Muscle of leg (tissue), 16 donors: ENCODE measurements at places on chromosomes 2 and 18.

GRCh38 chr2:5691985-5692529, at the start of gene SOX11:
Gene SOX11 (plus strand): TSS chr2:5692384. CDS start chr2:5692722, 338 bp downstream.
- peak; percentile 99 for DNase-seq

DNA sequence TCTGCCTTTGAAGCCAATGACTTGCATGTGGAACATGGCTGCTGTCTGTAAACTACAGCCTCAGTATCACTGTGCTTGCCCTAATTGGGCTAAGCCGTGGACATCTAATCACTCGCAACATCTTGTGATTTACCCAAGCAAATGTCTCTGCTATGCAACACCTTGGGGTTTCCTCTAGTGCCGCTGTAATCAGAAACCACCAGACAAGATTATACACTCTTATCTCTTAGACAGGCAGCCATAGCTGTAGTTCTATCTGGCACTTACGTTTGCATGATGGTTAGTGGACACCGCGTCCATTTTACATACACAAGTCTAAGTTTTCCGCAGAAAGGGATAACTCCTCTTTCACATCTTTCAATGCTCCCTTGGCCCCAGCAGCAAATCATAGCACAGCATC, 204.3 kb upstream of the CCDC68 start:
- no peak for DNase-seq

DNA sequence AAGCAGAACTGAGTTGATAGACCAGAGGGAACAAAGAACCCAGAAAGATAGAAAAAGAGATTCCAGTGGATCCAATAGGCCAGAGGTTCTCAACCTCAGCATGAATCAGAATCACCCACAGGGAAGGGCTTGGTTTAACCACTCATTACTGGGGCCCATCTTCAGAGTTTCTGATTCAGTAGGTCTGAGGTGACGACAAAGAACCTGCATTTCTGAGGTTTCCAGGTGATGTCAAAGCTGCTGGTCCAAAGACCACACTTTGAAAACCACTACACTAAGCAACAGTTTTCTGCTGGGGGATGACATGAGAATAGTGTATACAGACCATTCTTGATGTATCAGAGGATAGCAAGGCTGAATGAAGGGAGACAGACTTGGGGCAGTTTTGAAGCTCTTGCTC, 296.9 kb upstream of the STON1 start:
- DNase-seq, result no peak

DNA sequence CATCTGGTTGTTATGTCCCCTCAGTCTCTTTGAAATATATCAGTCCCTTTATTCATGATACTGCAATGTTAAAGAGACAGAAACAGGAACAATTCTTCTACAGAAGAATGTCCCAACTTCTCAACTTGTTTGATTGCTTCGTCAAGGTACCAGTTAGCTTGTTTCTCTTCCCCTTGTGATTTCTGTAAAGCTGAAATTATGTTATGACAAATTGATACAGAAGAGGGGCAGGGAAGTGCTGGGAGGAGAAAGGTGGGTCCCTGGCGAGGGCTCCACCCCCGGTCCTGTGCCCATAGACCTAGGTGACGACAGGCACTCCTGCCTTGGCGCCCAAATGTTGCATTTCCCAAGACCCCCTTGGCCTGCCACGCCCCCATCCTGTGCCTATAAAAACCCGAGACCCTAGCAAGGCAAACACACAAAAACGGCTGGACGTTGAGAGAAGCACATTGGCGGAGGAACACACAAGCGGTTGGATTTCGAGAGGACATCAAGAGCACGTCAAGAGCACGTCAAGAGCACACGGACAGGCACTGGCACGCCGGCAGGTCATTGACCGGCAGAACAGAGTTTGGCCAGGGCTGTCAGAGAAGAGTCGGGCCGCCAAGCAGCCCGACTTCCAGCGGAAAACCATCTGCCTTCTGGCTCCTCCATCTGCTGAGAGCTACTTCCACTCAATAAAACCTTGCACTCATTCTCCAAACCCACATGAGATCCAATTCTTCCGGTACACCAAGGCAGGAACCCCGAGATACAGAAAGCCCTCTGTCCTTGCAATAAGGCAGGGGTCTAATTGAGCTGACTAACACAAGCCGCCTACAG, 11.5 kb upstream of the RTN4 start:
- DNase-seq, result no peak

- peak; percentile 68 for DNase-seq
These were observed 57.8 kb upstream of the CYP26B1 start for GRCh38 chr2:72205504-72205881.

DNA sequence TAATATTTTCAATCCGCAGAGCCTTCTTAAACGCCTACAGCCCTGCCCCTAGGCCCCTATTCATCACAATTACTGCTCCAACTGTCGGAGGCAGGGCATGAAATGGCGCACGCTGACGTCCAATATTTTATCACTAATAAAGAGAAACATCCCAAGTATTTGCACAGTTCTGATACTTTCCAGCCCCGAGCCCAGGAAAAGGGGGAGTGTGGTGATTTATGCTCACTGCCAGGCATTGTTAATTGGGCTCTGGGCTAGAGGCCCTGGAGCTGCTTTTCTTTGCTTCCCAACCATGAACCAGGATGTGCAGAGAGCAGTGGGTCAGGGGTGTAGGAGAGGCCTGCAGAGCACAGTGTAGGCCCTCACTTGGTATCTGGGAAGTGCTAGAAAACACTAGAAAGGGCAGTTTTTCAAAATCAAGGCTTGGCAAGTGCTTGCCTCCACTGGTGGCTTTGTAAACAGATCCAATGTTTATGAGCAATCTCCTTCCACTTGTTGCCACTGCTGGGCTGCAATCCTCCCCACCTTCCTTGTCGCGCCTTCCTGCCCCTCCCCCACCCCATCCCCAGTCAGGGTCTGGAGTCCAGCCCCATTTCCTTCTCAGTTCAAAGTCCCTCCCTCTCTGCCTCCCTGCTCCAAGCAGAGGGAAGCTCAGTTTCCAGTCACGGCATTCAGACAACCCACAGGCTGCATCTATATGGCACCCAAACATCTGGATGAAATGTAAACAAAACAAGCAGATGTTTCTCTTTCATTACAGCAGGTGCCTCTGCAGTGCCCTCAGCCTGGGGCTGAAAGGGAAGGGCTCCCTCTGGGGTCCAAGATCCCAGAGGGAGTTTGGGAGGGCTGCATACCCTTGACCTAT, 83.9 kb upstream of the PKDCC start:
- DNase-seq, result peak; percentile 77

DNA sequence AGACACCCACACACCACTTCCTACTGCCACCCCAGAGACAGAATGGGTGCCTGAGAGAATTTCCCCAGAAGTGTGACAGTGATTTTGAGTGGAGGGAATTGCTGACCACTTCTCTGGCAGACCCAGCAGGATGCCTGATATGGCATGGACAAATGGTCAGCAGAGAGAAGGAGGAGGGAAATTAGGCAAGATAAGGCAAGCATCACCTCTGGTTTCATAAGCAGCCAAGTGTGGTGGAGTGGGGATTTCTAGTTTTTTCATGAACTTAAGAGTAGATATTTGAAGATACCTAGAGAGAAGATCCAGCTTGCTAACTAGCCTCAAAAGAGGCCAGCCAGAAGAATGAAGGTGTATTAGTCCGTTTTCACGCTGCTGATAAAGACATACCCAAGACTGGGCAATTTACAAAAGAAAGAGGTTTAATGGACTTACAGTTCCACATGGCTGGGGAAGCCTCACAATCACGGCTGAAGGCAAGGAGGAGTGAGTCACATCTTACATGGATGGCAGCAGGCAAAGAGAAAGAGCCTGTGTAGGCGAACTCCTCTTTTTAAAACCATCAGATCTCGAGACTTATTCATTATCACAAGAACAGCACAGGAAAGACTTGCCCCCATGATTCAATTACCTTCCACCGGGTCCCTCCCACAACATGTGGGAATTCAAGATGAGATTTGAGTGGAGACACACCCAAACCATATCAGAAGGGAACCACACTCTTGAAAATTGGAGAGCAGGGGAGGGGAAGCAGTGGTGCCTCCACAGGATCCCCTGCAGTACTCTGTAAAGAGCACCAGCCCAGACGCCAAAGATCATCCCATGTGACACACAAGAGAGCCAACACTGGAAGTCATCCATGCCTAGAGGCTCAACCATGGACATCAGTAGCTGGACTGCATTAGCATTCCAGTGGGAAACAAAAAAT, 64.2 kb downstream of the RBM43 start:
- no peak for DNase-seq
